Activated naive CD8-positive, alpha-beta T cell treated with anti-CD3 and anti-CD28 coated beads for 36 hours (primary cell): ENCODE measurements at places on chromosomes 16 and 17.

DNA sequence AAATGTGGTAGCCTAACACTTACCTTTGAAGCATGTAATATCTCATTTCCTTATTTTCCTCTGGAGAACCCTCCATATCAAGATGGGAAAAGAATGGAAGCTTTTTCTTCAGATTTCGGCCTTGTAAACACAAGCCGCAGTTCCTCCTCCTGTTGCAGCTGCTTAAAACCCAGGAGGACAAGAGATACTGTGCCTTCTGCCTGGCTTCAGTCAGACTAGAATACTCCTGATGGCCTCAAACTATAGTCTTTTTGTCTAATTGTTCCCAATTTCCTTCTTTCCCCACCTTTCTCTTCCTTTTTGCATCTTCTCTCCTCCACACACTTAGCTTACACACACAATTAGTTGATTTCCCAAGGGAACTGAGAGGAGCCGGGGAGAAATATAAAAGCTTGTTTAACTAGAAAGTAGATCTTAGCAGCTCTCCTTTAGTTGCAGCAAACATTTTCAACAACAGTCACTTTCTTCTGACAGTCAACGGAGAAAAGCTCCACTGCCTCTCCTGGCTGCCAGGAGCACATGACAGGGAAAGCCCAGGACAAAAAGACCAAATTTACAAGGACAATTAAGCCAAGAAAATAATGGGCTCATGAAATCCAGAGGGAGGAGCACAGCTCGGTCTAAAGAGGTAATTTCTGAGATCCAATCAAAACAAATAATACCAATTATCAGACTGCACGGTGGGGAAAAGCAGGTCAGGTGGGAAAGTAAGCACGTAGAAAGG lies 76.4 kb upstream of the C17orf78 start:
- no peak for DNase-seq

DNA sequence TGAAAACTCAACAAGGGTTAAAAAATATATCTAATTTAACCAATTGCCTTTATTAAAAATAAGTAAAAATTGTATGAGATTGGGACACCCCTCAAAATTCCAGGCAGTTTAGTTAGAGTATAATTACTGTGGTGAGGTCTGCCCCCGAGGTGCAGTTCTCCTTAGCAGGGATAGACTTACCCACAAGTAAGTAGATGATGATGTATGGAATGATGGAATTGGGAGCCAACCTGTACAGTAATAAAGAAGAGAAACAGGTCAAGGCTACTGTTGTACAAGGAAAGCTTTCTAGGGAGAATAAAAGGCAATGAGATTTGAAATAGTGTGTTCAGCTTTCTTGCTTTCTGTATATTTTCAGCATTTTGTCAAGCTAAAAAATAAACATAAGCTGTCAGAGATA lies 1.8 kb downstream of the LDAF1 start:
- DNase-seq: no peak

- no peak for DNase-seq
Measured at GRCh38 chr17:68924793-68925720, 30.1 kb downstream of the ABCA8 start.

- DNase-seq: no peak
Measured at GRCh38 chr17:59275618-59276017, 55.3 kb downstream of the GDPD1 start.

GRCh38 chr16:17235147-17235815 lies 235.5 kb downstream of the XYLT1 start:
- no peak for DNase-seq

- DNase-seq: no peak
Measured at GRCh38 chr16:30351586-30352419, 3.3 kb downstream of the CD2BP2 start.

DNA sequence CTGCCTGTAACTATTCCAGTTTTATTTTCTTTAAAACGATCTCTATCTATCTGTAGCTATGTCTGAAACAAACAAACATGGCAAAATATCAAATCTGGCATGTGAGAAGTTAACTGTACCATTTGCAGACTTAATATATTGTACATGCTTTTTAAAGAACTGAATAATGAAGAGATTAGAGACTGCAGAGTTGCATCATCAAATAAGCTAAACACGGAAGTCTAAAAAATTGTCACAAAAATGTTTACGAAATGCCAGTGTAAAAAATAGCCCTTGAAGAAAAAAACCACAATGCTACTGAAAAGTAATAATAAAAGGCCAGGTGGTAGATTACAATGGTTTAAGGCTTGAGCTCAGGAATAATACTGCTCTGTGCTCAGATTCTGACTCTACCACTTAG lies 43.1 kb downstream of the HS3ST3A1 start:
- no peak for DNase-seq

- no peak for DNase-seq
Measured at GRCh38 chr16:64408699-64409098, 713.2 kb downstream of the CDH11 start.

GRCh38 chr17:36824678-36825101 lies 112.6 kb upstream of the LHX1 start:
- DNase-seq: no peak

GRCh38 chr16:12289175-12290063 lies 312.9 kb downstream of the SNX29 start:
- DNase-seq: no peak

DNA sequence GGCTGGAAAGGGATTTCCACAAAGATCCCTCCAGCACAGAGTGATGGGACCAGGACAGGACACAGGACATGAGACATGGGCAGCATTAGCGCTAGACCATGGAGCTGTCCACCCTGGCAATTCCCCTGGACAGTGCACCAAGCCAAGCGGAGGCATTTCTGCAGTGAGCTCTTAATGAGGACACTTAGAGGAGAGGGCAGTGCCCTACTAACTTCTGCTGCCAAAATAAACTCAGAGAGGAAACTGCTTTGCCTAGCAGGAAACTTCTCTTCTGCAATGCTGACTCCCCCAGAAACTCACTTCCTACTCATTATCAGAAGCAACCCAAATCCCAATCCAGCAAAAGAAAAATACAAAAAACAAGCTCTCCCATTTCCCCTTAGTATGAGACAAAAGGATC lies 119.2 kb downstream of the HS3ST2 start:
- no peak for DNase-seq

DNA sequence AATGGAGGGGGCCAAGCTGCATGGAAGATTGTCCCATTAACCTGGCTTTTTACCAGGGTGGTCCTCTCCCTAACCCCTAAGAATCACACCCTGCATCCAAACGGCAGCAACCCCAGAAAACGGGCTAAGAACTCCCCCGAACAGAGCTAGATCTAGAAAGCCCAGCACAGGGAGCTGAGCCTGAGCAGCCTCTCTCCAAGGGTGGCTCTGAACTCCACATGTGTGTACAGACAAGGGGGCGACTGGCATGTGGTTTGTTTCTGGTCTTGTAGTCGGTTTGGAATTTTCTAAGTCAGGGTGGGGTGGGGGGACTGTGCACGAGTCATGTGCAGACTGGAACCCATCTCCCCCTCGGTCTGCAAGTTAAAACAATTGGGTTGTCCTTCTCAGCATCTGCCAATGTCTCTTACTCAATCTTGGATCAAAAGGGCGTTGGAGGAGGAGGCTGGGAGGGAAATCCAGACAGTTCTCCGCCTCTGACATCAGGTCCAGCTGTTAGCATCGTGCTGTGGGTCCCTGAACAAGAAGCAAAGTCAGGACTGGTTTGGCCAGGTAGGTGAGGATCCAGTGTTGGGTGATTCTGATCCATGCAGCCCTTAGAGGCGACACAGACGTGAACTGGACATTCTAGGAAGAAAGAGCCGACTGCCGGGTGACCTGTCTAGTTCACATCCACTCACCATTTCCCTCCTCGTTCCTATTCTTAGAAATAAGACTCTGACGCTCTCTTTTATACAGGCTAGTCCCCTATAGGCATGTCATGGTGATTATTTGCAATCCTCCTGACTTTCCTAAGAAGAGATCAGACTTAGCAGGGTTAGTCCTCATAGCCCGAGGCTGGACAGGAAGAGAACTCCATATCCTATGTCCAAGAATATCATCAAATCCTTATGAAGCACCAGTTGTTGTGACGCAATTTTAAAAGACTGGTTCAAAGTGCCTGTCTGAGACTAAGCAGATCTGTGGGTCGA lies 381.8 kb downstream of the SOX9 start:
- no peak for DNase-seq

DNA sequence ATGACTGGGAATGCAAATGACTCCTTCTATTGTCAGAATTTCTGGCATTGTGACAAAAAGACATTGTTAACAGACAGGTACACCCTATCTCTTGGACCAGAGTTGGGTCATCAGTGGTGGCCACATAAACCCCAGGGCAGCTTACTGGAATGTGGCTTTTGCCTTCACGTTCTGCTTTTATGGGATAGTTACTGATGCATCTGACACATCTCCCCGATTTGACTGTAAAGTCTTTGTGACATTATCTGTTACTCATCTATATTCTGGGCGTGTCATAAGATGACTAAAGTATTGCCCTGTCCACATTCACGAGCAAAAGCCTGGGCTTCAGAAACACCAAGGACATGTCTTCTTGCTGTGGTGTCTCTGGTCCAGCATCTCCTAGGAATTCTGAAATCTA lies 18.7 kb upstream of the AQP8 start:
- no peak for DNase-seq

DNA sequence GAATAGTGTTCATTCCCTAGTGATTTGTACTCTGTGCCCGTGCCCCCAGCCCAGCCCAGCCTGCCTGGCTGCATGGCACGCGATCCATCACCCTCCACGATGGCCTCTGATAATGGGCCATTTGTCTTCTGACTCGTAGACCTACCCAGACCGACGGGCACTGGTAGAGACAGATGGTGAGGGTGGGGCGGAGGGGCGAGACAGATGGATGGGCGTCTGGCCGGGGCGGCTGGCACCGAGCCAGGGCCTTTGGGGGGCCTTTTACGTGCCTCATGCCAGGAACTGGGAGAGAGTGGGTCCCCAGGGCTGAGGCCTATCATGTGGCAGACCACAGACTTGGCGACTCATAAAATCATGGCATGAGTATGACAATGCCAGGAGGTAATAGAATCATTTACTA lies 25.4 kb downstream of the CRHR1 start:
- DNase-seq: no peak

DNA sequence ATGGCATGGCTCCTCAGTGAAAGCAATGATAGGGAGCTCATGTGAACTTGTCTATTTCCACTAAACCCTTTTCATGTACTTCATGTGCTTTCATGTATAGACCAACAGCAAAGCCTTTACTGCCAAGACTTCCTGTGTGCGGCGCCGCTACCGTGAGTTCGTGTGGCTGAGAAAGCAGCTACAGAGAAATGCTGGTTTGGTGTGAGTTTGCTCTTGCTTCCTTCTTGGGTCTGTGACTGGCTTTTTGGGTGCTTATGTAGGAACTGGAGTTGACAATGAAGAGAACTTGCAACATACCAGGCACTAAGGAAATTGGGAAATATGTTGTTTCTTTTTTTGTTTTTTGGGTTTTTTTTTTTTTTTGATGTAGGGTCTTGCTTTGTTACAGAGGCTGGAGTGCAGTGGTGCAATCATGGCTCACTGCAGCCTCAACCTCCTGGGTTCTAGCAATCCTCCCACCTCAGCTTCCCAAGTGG lies 5.7 kb downstream of the SNX11 start:
- DNase-seq: peak; percentile 48

- no peak for DNase-seq
Measured at GRCh38 chr17:68993112-68993511, 37.9 kb upstream of the ABCA8 start.

DNA sequence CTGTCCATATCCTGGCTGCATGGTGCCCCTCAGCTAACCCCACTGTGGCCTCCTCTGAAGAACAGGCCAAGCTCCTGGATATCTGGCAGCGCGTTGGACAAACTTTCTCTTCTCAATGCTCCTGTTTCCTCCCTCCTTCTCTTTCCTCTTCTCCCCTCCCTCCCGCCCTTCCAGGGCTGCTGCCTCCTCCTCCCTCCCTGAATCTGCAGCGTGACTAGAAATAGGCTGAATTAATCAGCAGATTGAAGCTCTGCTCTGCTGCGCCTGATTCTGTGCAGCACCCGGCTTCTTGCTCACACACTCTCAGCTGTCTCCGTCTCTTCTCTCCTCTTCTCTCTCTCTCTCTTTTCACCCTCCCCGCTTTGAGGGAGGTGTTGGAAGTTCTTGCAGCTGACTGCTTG lies 19.8 kb downstream of the TMEM94 start:
- no peak for DNase-seq

DNA sequence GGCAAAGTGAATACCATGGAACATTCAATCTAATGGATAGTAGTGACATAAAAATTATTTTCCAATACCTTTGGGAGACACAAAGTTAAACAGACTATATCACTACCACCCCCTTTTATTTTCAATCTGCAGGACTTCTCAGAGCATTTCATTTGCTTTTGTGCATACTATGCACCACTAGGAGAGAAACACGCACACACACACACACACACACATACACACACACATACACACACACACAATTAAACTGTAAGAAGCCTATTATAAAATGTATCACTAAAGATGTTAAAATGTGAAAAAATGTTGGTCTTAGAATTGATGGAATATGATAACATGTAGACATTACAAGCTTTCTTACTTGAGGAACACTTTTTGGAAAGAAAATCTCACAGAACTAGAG lies 331.4 kb downstream of the CA10 start:
- DNase-seq: no peak

- DNase-seq: peak; percentile 74
Measured at GRCh38 chr17:48457080-48457836, 27.2 kb upstream of the SKAP1 start.

GRCh38 chr16:81401035-81401950 lies 43.3 kb upstream of the CMIP start:
- no peak for DNase-seq

DNA sequence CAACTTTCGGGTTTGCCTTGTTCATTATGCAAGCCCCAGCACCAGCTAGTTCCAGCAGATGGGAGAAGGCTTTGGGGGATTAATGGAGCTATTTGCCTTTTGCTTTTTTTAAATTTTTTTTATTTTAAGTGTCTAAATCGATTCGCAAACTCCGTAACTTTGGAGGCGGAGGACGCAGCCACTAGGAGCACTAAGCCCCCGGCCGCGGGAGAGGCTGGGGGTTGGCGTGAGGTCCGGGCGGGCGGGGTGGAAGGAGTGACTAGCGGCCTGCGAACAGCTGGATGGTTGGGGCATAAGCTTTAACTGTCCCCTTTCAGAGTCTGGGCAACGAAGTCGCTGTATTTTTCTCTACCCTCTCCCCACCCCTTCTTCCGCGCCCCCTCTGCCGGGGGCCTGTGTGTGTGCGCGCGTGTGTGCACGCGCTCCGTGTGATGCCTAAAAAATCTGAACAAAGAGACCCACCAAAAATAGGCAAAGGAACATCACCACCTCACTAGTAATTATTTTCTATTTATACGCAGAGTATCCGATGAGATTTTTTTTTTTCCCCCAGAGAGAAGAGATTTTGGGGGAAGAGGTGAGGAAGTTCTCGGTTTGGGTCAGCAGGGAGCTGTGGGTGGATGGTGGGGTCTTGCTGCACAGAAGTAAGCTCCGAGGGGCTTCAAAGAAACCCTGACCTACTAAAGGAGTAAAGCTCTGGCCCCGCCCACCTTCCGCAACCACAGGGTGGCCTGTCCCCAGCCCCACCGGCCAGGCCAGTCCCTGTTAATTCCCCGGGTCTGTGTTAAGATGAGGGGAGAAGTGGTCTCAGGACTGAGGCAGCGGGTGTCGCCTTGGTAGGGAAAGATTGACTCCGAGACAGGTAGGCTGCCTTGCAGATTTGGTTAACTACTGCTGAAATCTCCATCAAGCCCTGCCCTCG lies 2.3 kb downstream of the SHISA9 start:
- DNase-seq: no peak

GRCh38 chr17:69497161-69497560 lies 82.7 kb downstream of the MAP2K6 start:
- DNase-seq: no peak

GRCh38 chr16:47342055-47342454 lies 118.8 kb downstream of the ITFG1 start:
- no peak for DNase-seq
